AG08395 (cell line): ENCODE measurements at places on chromosomes 5 and 9.

- DNase-seq: no peak
These were observed 4.3 kb upstream of the GM2A start for GRCh38 chr5:151248651-151249050.

- no peak for DNase-seq
These were observed 57.0 kb downstream of the RASEF start for GRCh38 chr9:83005963-83006362.

- no peak for DNase-seq
These were observed 575.8 kb downstream of the TLE1 start for GRCh38 chr9:81113453-81114124.

GRCh38 chr9:114278356-114278755 is 44.5 kb upstream of the ORM1 start:
- DNase-seq: no peak

DNA sequence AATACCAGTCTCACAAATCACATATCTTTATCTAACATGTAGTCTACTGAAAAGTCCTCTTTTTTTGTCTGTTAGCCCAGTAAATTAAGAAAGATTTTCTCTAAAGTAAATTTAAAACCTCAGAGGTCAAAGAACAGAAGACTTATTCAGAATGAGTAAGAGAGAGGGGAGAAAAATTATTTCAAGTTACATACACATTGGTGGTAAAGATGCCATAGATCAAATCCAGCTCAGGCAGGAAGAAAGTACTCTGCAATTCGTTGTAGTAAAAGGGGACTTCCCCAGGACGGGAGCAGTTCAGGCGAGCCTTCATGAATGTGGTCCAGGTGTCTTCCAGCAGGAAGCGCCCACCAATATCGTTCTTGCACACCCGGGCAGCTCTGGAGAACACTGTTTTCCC is 344.1 kb downstream of the SEMA5A start:
- DNase-seq: no peak
